Right renal pelvis (tissue), 4 donors: ENCODE measurements at places on chromosomes 5 and 9.

DNA sequence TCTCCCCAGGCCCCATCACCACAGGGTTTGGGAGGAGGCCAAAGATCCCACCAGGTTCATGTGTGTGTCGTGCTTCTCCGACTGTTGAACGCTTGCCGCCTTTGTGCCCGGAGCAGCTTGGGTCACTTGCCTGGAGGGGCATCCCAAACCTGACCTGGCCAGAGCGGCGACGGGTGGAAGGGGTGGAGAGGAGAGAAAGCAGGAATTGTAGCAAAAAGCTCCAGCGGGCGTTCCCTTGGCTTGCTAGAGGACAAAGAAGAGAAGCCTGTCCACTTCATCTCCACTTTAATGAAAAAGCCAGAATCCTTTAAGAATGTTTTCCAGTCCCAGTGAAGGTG, 2.9 kb upstream of the TRIM41 start:
- DNase-seq, result no peak

DNA sequence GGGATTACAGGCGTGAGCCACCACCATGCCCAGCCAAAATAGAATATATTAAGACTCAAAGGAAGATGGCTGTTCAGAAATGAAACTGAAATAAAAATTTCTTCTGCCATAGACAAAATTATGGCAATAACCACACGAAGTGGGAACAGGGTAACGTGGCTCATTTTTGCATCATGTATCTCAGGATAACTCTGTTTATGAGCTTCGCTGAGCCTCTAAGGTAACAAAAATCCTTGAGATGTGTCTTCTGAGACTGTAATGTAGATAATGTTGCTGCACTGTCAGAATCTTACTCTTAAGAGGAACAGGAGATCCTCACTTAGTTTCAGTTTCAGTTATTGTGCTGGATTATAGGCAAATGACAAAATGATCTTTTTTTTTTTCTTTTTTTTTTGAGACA, 153.8 kb downstream of the GOLPH3 start:
- DNase-seq, result no peak

GRCh38 chr5:33936004-33936380, 194 bp upstream of the RXFP3 start:
- peak; percentile 58 for DNase-seq

- no peak for DNase-seq
Measured at GRCh38 chr5:68067976-68068603, 147.5 kb upstream of the PIK3R1 start.

- no peak for DNase-seq
Measured at GRCh38 chr5:143064676-143065075, 294.5 kb downstream of the ARHGAP26 start.

GRCh38 chr5:61441742-61442141, 109.7 kb downstream of the ZSWIM6 start:
- DNase-seq, result no peak

DNA sequence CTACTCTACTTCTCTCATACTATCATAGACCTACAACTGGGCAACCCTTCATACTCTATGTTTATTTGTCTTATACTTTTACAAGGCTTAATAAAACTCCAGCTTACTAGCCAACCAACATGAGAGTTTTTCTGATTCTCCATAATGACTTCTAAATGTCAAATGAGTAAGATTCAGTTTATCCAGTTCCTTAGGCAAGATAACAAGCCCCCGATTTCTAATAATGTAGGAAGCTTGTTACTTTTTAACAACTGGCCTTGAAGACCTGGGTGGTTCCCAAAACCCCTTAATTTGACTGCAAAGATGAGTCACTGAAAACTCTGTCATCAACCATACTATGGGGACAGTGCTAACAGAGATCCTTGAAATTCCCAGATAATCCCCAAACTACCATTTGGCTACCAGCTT, 294.6 kb upstream of the ACTBL2 start:
- no peak for DNase-seq

- DNase-seq, result no peak
Measured at GRCh38 chr5:142841511-142842265, 71.5 kb downstream of the ARHGAP26 start.

DNA sequence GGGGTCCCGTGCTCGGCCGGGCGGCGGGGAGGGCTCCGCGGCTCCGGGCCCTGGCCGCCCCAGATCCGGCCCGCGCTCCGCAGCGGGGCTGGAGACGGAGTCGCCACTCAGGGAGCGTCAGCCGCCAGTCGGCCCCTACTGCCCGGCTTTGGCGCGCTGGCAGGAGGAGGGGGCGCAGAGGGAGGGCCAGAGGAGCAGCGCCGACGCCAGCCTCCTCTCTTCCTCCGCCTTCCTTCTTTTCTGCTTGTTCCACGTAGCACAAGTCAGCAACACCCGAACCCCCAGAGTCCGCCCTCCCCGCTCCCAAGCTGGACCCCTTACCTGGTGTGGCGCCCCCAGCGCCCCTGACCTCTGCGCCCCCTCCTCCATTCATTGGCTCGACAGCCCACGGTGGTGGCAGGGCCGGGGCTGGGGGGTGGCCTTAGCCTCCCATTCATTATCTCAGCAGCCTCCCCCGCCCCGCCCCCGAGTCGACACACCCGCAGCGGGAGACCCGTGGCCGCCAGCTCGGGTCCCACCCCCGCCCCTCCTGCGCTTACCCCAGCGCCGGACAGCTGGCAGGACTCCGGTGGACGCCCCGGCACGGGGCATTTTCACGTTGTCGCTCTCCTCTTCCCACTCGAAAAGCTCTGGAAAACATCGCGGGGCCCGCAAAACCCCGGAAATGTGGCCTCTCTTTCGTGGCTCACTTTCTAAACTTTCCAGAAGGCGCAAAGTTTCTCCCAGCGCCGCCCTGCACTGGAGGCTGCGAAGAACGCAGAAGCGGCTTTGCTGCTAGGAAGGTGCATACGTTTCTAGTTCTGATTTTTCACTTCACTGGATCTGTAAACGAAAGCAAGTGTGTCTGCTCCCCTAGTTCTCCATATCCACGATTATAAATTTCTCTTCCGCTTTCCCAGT, at the start of gene LPAR1:
LPAR1 (minus strand) TSS at position 140 of the 900 bp plus-strand sequence. CDS start 66,353 bp downstream, outside the sequence.
- peak; percentile 57 for DNase-seq

- no peak for DNase-seq
Measured at GRCh38 chr5:162485666-162486292, 418.2 kb downstream of the GABRG2 start.

DNA sequence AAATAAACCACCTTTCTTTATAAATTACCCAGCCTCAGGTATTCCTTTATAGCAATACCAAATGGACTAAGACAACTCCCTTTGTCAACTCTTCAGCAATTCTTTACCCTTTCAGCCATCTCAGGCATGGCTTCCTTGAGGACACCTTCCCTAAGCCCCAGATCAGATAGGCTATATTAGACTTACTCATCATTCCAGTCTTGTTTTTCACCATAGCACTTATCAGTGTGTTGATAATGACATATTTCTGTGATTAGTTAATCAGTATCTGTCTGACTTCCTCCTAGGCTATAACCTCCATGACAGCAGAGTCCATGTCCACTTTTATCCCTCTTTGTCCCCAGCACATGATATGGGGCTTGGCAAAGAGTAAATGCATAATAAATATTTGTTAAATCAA, 238.1 kb downstream of the ACTL7B start:
- DNase-seq, result no peak
